Muscle of back (tissue), 13 donors: ENCODE measurements at places on chromosomes 6 and 20.
A peak's percentile ranks its signal among the peaks of the same experiment; 100 is the strongest.

- DNase-seq, result peak; percentile 44
Observed at GRCh38 chr6:68054756-68055155, 580.3 kb upstream of the ADGRB3 start.

- DNase-seq, result no peak
Observed at GRCh38 chr20:62603021-62603906, 39.0 kb upstream of the SLCO4A1 start.

GRCh38 chr20:48745330-48745729 lies 82.5 kb downstream of the PREX1 start:
- DNase-seq, result no peak

DNA sequence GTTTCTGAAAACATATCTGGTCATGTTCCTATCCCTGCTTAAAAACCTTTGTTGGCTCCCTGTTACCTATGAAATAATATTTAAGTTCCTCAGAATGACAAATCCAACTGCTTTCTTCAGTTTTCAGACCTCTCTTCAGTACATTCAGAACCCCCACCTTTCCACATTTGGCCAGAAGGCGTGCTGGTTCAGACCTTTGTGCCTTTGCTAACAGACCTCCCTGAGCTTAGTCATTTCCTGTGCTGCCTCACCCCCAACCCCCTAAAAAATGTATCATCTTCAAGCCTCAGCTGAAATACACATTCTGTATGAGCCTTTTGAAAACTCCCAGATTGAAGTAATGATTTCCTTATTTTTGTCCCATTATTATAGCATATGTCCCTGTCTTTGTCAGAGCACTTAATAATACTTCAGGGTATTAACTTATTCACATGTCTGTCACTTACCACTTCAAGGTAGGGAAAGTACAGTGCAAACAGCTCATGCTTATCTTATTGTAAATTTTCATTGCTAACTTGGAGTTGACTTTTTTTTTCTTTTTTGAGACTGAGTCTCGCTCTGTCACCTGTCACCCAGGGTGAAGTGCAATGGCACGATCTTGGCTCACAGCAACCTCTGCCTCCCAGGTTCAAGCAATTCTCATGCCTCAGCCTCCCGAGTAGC lies 19.7 kb downstream of the FAM217A start:
- DNase-seq, result no peak

GRCh38 chr6:19865178-19865577 lies 28.0 kb downstream of the ID4 start:
- DNase-seq, result no peak

GRCh38 chr20:1661542-1662299 lies 4.1 kb upstream of the SIRPG start:
- DNase-seq, result no peak

- DNase-seq, result peak; percentile 53
Observed at GRCh38 chr6:36962874-36963273, 8.3 kb downstream of the PI16 start.

GRCh38 chr6:75065523-75065922 lies 140.3 kb downstream of the COL12A1 start:
- DNase-seq, result no peak

GRCh38 chr20:62220666-62221568 lies 839 bp upstream of the HRH3 start:
- DNase-seq, result no peak

DNA sequence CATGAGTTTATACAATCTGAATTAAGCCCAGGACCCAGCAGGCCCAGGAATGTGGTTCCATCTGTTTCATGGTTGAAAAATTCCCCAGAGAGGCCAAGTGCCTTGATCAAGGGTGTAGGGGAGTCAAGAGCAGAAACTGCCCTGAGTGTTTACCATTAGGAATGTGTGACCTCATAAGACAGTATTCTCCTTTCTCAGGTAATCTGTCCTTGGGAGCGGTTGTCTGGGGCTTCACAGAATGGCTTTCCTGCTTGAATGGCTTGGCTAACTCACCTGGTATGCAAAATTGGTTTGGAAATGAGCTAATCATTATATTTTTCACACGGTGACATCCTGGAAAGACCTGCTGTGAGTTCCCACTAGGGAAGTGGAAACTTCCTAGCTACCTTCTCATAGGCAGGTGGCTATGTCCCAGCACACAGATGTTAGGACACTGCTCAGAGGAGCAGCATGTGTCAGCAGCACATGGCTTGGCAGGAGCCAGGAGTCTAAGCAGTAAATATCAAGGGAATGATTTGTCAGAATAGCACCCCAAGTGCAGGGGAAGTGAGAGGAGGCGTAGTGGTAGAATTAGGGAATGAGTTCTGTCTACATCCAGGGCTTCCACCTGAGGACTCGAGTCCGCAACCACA lies 17.7 kb downstream of the CLIC5 start:
- no peak for DNase-seq

- no peak for DNase-seq
Observed at GRCh38 chr6:167324111-167324510, 775 bp upstream of the TTLL2 start.

- DNase-seq, result no peak
Observed at GRCh38 chr6:105746509-105746908, 339.6 kb upstream of the PRDM1 start.

DNA sequence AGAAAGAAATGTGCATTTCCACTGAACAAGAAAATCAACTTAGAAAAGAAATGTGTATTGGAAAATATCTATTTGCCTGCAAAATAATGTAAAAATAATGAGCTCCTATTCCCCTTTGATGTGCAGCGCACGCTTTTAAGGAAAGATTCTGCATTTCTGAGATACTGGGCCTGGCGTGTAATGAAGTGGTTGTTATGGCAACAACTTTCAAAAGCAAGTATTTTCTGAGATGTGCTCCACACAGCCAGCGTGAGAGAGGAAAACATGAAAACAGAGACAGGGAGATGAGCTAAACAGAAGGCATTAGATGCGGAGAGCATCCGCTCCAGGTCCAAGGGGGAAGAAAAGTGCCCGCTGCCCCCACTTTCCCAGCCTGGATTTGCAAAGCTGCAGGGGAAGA lies 39.1 kb upstream of the GTSF1L start:
- no peak for DNase-seq

GRCh38 chr20:42401613-42402012 lies 783.4 kb upstream of the CHD6 start:
- no peak for DNase-seq

GRCh38 chr6:86357877-86358276 lies 579.5 kb upstream of the HTR1E start:
- DNase-seq, result no peak

- DNase-seq, result no peak
Observed at GRCh38 chr6:52616059-52616690, 39.3 kb upstream of the TRAM2 start.

- DNase-seq, result no peak
Observed at GRCh38 chr20:59566631-59567524, 37.5 kb upstream of the PHACTR3 start.

DNA sequence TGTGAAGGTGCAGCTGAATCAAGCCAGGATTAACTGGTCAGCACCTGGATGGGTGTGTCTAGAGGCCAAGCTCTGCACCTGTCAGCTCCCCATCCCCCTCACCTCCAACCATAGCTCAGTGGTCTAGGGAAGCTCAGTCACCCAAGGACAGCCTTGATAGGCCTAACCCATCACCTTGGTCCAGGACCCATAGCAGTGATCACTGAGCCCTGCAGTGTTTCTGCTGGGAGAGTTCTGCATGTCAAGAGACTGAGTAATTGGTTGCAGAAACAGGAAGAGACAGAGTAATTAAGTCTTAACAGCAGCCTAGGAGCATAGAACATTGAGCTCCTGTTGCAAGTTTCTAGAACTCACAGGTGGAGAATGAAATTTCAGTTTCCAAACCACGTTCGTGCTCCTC lies 18.7 kb upstream of the RALGAPB start:
- no peak for DNase-seq

GRCh38 chr6:107235511-107235910 lies 120.2 kb upstream of the BEND3 start:
- no peak for DNase-seq

GRCh38 chr20:58876437-58876836 lies 23.9 kb downstream of the GNAS start:
- DNase-seq, result no peak

- DNase-seq, result no peak
Observed at GRCh38 chr20:52829111-52829510, 143.0 kb upstream of the TSHZ2 start.

- DNase-seq, result no peak
Observed at GRCh38 chr6:29547573-29547972, 12.0 kb downstream of the UBD start.

DNA sequence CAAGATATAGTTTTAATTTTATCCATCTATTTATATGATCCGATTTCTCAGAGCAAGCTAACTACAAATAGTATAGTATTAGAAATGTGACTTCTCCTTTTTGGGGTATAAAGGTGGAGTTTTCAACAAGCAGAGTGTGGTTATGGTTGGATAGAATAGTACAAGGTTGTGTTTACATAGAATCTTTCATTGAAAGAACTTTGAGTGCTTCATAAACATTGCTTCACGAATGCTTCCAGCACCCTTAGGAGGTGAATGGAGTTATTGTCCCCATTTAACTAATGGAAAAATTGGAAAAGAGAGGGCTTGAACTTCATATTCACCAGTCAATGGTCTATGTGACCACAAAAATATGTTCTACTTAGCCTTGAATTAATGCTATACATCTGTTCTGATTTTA lies 134.1 kb upstream of the CITED2 start:
- no peak for DNase-seq

GRCh38 chr6:107604549-107604948 lies 114.6 kb downstream of the SOBP start:
- DNase-seq, result no peak

GRCh38 chr6:138543657-138544056 lies 44.4 kb upstream of the NHSL1 start:
- no peak for DNase-seq

DNA sequence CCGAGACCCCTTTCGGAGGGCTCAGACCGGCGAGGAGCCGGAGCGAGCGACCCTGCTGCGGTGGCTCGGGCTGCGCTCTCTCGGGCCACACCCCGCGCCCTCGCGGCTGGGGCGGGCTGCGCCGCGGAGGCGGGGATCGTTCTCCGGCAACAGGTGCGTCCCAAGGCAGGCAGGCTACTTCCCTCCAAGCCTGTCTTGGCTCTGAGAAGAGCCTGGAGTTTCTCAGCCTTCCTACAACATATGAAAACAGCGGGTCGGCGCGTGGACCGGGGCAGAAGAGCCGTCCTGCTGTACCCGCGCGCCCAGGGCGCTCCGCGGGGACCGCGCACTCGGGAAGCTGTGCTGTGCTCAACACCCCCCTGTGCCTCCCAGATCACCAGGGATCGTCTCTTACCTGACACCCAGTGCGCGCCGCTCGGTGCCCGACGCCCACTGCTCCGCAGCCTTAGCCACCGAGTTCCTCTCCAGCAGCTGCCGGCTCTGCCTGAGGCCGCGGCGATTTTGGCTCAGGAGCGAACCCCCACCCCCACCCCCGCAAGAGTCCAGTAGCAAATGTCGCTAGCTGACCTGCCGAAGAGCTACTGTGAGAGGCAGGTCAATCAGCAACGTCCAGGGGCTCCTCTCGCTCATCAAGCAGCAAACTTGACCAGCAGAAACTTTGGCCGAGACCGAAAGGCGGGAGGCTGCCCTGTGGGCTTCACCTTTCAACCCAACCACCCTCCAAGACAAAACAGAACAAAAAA lies 3.7 kb upstream of the OLIG3 start:
- no peak for DNase-seq

- peak; percentile 18 for DNase-seq
Observed at GRCh38 chr6:10901770-10902169, 14.9 kb downstream of the SYCP2L start.

- DNase-seq, result no peak
Observed at GRCh38 chr20:20793591-20793990, 81.1 kb upstream of the RALGAPA2 start.

DNA sequence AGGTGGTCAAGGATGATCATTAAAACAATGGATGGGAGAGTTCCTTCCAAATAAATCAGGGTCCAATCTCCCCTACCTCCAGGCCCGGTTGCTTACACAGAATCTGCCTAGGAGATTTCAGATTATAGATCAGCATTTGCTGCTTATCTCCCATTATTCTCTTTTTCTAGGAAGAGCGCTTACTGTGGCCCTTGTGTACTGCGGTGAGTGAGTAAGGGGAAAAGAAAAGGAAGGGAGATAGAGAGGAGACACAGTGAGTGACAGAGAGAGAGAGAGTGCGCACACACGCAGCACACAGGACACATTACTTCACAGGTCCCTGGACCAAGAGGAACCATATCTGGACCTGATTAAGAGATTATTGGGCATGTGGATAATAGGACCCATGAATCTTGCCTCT lies 6.2 kb downstream of the LATS1 start:
- DNase-seq, result no peak

GRCh38 chr20:57622579-57623381 lies 2.6 kb upstream of the ZBP1 start:
- DNase-seq, result no peak

DNA sequence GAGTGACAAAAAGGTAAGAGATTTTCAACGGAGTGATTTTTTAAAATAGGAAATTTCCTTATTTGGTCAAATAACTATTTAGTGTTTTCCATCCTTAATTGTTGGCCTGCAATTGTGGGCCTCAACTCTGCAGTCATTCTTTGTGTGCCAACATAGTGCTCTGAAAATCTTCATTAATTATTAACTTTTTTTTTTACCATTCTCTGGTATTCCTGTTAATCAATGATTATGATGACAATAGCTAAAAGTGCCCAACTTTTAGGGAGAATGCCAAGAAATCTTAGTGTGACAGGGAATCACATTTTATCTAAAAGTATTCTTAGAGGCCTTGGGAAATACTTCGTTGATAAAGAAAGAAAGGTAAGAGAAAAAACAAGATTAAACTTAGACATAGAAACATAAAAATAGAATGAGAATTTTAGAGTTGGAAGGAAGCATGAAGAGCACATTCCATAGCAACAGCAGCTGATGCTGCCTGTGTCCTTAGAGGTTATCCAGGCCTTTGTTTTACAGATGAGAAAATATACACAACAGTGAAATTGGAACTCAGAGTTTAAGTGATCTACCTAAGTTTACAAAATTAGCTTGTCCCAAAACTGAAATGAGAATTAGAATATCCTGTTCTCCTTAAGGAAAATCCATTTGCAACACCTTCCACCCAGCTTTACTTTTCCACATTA lies 1.2 kb downstream of the GPRC6A start:
- no peak for DNase-seq

- no peak for DNase-seq
Observed at GRCh38 chr20:50358971-50359370, 151.2 kb upstream of the PTPN1 start.

DNA sequence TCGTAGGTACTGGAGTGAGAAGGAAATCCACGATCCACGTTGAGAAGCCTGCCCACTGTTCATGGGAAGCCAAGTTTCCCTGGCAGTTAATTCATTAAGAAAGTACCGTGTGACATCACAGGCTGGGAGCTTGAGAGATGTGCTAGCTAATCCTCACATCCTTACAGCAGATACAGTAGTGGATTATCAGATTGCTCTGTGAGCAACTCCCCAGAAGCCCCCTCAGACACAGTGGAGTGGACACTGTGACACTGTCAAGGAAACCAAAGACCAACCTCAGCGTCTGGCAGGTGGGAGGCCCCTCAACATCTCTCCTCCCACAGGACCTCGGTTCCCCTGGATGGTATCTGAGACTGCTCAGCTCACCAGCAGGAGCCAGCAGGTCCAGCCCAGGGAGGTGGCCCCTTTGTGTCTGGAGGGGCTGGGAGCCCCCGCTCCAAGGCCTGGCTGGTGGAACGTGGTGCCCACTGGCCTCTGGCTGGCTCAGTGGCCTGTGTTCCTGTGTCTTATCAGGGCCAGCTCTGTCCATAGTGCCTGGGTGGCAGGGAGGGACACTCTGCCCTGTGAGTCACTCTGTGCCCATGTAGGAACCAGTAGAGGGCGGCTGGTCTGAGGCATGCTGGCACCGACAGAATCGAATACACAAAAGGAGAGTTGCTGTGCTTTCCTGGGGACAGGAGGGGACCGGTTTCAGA lies 7.2 kb downstream of the PYGB start:
- DNase-seq, result no peak

- DNase-seq, result no peak
Observed at GRCh38 chr20:46011631-46012482, 3.1 kb downstream of the MMP9 start.
